ENCODE measurements at places on chromosomes 4 and X.

DNA sequence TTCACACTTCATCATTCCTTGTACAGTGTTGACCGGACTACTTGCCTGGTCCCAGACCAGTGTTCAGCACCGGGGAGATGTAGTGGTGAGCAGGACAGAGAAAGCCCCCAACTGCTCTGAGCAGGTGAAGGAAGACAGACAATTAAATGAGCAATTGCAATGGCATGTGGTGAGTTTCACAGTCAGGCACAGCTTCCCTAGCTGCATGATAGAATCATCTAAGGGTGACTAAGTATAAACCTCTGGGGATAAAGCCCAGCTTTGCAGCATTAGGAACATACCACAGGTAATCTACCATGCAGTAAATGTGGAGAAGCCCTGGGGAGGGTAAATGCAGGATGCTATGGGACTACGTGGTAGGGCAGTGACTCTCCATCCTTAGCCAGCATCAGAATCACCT, 47.8 kb downstream of the TMA16 start:
- no peak for DNase-seq

DNA sequence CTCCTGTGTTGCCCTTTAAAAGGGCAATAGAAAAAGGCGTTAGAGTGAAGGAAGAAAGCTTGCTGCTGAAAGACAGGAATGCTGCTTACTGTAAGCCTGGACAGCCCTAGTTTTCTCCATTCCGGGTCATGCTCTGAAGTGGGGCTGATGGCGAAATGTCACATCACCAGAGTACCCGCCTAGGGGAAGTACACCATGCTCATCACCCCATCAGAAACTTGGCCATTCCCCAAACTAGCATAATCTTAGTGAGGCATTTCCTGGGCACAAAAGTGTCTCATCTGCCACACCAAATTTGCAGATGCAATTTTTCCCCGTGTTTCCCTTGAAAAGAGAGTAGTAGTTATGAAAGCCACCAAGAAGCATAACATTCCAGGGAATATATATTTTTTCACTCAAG, 47.8 kb upstream of the CAMK2D start:
- DNase-seq, result peak; percentile 3

DNA sequence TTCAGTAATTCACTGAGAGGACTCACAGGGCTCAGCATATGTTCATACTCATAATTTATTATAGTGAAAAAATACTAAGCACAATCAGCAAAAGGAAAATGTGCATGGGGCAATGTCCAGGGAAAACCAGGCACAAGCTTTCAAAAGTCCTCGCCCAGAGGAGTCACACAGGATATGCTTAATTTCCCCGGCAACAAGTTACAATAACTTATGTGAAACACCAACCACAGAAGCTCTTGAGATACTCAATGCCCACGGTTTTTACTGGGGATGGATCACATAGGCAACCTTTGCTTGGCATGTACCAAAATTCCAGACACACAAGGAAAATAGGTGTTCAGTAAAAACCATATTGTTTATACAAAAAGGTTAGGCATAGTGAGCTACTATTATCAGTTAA, 38.5 kb upstream of the STPG2 start:
- no peak for DNase-seq

- no peak for DNase-seq
Observed at GRCh38 chrX:70422851-70423341, at the start of gene GDPD2. GDPD2 (plus strand) TSS chrX:70423314; CDS start chrX:70424985, 1,671 bp downstream.

- no peak for DNase-seq
Observed at GRCh38 chr4:136725286-136726081, 806.8 kb downstream of the PCDH18 start.

GRCh38 chrX:10507876-10508275, 112.5 kb downstream of the MID1 start:
- DNase-seq, result no peak

GRCh38 chr4:16443504-16444088, 217.3 kb upstream of the TAPT1 start:
- DNase-seq, result peak; percentile 11

DNA sequence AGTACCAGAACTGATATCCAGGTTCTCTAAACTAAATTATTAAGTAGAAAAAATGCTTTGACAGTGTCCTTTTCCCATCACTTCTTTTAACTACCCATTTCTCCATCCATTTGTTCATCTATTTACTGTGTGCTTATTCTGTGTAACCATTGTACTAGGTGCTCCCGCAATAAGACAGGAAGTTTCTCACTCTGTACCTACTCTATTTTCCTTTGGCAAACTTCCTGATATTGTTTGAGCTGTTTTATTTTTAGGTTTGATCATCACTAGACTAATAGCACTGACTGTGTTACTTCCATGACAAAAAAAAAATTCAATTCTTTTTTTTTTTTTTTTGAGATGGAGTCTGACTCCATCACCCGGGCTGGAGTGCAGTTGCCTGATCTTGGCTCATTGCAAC, 102.5 kb upstream of the CASK start:
- DNase-seq, result no peak

DNA sequence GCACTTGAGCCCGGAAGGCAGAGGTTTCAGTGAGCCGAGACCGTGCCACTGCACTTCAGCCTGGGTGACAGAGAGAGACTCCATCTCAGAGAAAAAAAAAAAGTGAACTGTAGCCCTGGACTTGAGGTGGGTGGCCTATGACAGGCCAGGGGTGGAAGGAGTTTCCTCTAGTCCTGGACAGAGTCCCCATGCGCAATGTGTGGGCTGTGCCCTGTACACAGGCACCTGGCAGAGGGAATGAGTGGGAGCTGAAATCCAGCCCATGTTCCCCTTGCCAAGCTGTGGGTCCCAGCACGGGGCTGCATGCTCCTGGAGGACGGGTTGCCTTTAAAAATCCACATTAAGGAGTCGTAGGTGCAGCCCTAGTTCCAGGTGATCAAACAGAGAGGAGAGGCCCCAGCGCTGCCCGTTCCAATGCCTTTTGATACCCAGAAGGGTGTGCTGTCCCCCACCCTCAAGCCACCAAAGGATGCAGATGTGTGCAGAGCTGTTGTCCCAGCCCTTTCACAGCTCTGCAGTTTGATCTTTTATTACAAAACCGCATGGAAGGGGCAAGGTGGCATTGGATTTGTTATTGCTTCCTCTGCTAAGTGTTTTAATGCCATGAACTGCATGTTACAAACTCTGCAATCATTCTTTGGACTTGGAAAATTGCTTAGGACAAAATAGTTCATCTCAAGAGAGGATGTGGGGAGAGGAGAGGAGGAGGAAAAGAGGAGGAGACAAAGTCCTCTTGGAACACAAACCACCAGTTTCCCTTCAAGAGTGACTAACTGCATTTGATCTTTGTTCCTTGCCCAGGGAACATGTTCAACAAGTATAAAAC, 38.0 kb upstream of the PDK3 start:
- no peak for DNase-seq

- no peak for DNase-seq
Observed at GRCh38 chr4:15343000-15343399, 84.8 kb upstream of the C1QTNF7 start.

DNA sequence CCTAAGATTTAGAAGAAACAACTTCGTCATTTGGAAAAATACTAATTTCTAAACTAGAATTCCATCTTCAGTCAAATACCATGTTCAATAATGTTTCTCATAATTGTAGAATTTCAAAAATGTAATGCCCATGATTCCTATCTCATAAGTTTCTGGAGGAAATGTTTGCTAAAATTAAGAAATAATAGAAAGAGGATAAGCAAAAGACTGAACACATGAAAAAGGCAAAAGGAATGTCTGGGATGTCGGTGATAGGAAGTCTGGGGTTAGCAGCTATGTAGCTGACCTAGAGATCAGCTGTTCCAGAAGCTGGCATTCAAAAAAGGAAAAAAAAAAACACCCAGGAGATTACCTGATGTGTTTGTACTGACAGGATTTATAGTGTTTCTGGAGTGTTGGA, 18.9 kb upstream of the PCDH10 start:
- no peak for DNase-seq

DNA sequence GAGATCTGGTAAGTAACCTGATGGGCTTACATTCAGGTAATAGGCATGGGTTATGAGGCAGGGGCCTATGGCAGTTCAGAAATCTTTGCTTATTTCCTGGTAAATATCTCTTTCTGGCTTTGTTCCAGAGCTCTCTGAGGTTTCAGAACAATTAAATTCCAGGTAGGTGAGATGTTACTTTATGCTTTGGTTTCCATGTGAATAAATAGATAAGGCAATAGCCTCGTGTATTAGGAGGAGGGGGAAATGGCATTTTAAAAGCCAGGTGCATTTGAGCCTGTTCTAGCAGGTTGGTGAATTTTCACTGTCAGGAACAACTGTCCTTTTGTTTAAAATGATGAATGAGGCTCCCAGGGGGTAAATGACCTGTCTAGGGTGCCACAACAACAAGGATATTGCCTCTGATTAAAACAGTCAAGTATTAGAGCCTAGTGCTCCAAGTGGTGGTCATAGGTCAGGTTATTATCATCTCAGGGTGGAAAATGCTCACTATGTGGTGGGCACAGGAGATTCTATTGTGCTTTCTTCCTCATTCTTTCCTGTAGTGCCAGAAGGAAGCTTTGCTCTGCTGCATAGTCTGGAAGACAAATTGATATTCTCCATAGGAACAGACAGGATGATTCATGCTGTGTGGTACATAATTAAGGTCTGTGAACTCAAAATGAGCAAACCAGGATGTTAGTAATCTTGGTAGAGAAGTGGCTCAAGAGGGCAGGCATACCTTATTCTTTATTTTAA, 296.2 kb downstream of the INPP4B start:
- DNase-seq, result peak; percentile 42

- DNase-seq, result no peak
Observed at GRCh38 chrX:12701628-12702027, 89.6 kb upstream of the PRPS2 start.

DNA sequence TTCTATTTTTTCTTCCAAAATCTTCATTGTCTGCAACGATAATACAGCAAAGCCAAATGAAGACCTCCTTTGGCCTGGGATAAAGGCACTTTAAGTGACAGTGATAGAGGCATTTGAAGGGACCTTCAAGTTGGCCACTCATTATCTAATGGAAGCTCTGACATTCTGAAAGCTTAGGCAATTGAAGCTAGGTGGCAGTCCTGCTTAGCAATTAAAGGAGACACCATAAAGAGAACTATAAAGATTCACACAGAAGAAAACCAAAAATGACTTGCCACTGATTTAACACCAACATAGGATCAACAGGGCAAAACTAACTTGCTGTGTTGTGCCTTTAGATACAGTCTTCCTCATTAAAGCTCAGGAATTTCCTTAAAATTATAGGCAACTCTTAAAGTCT, 103.3 kb upstream of the TSPAN7 start:
- DNase-seq, result no peak

DNA sequence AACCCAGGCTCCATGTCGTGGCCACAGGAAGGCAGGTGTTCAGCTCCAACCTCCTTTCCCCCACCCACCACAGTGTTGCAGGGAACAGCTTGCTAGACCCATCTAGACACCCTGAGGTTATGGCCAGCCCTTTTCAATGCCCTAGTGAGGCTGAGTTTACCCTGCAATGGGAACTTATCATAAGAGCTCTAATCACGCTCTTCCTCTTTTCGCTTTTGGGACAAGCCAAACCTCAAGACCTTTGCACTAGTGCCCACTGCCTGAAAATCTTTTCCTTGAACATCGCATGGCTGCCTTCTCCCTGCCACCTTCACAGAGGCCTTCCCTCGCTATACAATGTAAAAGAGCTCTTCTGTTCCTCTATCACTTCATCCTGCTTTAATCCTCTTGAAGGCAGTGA, 2.4 kb upstream of the FGFBP2 start:
- no peak for DNase-seq

DNA sequence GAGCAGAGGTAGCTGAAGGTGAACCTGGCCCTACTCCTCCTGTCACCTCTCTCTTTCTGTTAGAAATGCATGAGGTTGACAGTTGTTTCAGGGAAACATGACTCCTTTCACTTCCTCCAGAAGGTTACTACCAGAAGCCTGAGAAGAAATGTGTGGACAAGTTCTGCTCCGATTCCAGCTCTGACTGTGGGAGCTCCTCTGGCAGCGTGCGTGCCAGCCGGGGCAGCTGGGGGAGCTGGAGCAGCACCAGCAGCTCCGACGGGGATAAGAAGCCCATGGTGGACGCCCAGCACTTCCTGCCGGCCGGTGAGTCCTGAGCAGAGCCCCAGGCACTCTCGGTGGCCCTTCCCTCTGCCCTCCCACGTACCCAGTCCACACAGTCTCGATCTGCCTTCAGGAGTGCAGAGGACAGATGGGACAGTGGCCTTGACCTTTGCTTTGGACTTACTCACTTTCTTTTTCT, 61.3 kb upstream of the TLR2 start:
- DNase-seq, result no peak

DNA sequence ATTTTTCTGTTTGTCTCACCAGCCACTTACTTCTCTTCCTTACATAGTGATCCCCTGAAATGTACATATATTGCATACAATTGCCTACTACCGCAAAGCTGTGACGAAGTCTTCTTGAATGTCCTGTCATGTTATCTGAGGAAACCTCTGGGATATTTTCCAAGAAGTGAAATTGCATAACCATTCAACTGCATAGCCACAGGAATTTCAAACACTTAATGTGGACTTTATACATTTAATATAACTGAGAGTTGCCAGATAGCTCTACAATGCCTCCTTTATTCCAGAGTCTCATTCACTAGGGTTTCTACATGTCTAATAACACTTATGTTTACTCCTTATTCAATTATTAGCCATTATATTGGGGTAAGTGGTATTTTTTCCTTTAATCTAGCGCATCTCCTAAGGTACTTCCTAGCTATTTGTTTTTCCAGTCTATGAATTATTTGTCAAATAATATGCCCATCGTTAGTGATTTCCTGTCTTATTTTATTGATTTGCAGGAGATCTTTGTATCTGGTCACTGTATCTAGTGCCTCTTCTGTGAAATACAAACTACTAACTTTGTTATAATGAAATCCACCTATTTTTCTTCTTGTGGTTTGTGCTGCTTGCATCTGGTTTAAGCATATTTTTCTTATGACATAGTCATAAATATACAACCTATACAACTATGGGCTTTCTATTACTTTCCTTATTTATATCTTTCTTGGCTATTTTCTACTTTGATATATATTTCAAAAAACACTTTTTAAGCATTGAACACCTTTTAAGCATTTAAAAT, 69.2 kb upstream of the GRID2 start:
- DNase-seq, result no peak

DNA sequence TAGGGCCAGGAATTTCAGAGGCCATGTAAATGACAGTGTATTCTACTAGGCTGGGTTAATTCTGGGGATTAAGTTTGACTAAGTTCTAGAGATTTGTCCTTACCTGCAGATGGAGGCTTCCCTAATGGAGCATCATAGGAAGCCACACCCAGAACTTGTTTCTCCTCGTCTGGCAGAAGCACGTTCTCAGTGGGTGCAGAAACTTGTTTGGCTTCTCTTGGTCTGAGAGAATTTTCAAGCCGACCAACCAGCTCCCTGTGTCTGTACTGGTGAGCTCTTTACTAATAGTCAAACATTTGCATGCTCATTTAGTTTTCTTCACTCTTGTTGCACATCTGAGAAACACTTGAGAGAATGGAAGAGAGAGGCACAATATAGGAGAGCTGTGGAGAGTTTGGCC, 907 bp upstream of the ATP10D start:
- DNase-seq, result no peak

DNA sequence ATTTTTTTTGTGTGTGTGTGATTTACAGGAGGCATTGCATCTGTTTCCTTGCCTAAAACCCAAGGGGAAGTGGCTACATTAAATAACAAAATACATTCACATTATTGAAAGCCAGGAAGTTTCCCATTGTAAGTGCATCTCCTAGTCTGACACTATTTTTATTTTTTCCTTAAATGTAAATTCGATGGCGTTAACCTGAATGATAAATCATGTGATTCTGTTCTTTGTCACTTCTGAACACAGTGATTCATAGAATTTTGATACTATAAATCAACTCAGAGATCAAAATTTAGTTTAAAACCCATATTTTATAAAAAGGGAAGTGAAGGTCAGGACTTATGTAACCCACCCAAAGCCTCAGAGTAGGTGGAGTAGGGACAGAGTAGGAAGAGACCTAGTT, 258.1 kb downstream of the GABRG1 start:
- no peak for DNase-seq
